IMR-90 (cell line): ENCODE measurements at places on chromosomes 2 and 18. TPM values are rescaled to one million over a fixed set of nuclear protein-coding genes. Genes with fewer than 3 reads are reported as not detected.

GRCh38 chr2:36615222-36615621 is 17.3 kb upstream of the FEZ2 start:
- peak; percentile 69 for DNase-seq

DNA sequence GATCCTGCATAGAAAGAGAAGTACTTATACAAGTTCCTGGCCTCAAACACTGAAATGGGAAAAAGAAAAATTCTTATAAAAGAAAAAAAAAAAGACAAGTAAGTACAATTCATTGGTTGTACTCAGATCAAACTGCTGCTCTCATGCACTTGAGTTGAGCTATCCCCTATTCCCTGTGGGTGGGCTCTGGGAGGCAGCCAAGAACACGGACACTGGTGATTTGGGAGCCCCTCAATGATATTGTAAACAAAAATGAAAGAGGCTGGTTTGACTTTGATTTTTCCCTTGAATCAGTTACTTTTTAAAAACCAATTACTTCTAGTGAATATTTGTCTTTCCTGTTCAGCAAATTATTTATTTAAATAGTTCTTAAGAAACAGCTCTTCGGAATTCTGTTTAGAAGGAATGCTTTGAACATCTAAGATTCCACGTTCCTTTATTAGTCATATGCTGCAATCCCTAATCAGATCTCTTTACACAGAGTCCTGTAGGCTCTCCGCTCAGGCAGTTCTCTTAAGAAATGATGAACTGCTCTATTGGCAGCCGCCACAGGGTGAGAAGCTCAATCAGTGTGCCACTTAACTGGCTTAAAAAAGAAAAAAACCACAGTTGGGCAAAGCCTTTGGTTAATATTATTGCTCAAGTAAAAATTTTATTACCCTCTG is 225.1 kb downstream of the TMEM182 start:
- no peak for DNase-seq

DNA sequence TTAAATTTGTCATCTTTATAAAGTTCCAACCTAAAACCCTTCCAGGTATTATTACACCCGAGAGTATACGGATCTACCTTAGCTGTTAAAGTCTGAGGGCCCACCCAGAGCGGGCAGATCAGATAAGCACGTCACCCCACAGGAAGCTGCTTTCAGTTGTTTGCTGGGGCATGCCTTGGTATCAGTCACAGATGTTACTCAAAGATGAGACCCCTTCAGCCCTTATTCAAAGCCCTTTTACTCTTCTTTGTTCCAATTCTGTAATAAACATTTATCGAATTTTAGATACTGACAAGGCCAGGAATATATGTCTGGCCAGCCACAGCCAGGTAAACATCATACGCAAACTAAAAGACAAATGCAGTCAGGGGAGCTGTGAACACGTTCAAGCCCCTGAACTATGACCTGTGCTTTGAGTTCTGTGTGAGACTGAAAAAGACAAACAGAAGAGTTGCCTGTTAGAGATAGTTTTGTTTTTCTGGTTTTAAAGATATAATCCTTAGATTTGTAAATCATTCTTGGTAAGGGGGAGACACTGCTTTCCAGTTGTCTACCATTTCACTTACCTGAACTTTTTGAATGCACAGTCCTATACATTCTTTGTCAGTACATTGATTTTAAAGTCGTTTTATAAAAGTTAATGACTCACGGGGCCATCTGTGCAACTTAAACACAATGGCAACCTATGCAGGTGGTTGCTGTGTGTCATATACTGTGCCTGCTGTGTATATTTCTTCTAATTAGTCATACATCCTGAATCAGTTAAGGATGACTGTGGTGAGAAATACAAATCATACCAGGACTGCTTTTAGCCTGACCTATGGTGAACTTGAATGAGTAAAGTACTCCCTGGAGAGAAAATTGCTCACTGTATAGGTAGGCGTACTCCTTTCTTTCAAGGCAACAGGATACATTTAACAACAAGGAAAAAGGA is 100.5 kb upstream of the ITPRID2 start:
- DNase-seq: peak; percentile 99

GRCh38 chr2:116669782-116670181 is 1144.7 kb upstream of the DDX18 start:
- DNase-seq: no peak

GRCh38 chr18:7038330-7038851 is 79.2 kb downstream of the LAMA1 start:
- DNase-seq: peak; percentile 99

DNA sequence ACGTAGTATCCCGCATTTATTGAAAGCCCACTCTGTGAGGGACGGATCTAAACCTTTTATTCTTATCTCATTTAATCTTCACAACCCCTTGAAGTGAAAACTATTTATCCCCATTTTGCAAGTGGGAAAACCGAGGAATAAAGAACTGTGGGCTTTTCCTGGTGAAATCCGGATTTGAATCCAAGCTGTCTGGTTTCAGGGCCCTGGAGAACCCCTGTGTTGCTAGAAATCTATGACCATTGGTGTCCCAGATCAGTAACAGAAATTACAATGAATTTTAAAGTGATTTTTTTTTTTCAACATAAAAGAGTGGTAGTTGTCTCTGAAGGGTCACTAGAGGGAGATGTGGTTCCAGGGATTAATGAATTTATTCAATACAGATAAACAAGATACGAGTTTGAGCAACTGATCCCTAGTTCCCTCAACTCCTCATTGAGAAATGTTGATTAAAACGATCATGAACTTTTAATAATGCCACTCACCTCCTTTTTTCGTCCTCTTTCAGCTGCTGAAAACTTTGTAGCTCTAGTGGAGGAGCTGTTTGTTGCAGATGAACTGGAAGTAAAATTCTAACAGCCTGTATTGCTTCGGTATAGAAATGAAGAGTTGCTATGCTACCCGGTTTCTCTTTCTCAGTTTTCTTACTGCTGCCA is 940 bp downstream of the XRCC5 start:
- DNase-seq: peak; percentile 75

- no peak for DNase-seq
These were observed 65.7 kb upstream of the ZNF236 start for GRCh38 chr18:76756531-76757253.

- DNase-seq: no peak
These were observed 23.5 kb downstream of the GPR35 start for GRCh38 chr2:240648650-240649275.

GRCh38 chr2:143697744-143698143 is 568.5 kb downstream of the ARHGAP15 start:
- DNase-seq: no peak

GRCh38 chr18:76633588-76634269 is 138.7 kb upstream of the ZNF516 start:
- no peak for DNase-seq

DNA sequence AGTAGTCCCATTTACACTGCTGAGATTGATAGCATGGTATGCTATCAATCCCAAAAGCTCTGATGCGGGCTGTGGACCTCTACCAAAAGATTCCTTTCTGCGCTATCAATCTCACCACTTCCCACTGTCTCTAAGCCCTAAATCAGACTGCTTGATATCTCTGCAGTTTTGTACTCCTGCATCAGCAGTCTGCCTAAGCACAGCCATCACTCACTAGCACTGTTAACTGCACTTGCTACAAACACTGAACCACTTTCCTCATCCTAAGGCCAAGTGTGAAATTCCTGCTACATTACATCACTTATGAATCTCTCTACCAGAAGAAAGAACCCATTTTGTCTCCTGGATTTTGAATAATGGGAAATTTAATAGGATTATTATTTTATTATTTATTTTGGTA is 237.0 kb downstream of the HNMT start:
- DNase-seq: peak; percentile 10

- DNase-seq: peak; percentile 57
These were observed 147.3 kb downstream of the AGAP1 start for GRCh38 chr2:235640926-235641723.

GRCh38 chr2:147294825-147295392 is 549.9 kb upstream of the ACVR2A start:
- no peak for DNase-seq

DNA sequence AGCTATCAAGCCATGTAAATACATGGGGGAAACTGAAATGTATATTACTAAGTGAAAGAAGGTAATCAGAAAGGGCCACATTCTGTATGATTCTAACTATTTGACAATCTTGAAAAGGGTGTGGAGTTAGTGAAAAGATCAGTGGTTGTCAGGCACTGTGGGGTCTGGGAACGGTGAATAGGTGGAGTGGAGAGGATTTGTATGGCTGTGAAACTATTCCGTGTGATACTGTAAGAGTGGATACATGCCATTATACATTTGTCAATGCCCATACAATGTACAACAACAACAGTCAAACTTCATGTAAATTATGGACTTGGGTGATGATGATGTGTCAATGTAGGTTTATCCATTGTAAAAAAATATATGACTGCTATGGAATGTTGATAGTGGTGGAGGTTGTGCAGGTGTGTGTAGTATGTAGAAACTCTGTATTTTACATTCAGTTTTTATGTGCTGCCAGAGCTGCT is 1116.2 kb downstream of the SUCLG1 start:
- DNase-seq: no peak

GRCh38 chr18:35060122-35060815 is 19.1 kb downstream of the MAPRE2 start:
- no peak for DNase-seq

DNA sequence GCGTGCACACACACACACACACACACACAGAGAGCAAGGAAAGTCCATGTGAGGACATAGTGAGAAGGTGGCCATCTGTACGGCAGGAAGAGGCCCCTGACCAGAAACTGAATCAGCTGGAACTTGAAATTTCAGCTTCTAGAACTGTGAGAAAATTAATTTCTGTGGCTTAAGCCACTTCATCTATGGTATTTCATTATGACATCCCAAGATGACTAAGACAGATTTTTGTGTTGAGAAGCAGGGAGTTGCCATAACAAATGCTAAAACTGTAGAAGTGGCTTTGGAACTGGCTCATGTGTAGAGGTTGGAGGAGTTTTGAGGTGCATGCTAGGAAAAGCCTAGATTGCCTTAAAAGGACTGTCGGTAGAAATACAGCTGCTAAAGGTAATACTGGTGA is 63.4 kb upstream of the ZBTB7C start:
- no peak for DNase-seq

ASPRV1 gene
- total RNA-seq: 0.18 and 0.28 TPM in 2 replicates

KCNG3 gene
- total RNA-seq: under 0.01 TPM in 1 of 2 replicates, not detected in the other

TTN gene
- 0.18 and 0.83 TPM in 2 replicates for total RNA-seq

STEAP3 gene
- total RNA-seq: 18.9 and 19.4 TPM in 2 replicates

RAPGEF4 gene
- 3.2 and 3.6 TPM in 2 replicates for total RNA-seq
